ENCODE measurements at places on chromosomes 1 and 21.
A peak's percentile ranks its signal among the peaks of the same experiment; 100 is the strongest.

DNA sequence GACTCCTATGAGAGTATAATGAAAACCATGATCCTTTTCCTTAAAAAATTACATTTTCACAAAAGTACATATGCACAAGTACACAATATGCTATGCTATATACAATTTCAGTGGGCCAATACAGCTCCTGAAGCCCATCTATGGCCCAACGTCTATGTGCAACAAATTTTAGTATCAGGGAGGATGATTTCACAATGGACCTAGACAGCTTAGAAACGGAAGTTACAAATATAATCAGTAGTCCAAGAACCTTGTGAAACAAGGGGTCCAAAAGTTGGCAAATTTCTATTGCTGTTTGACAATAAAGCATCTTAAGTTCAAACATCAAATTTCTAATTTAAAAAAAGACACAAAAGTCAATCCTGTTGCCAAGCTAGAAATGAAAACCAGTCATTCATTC, 87.0 kb downstream of the DPYD start:
- no peak for DNase-seq

GRCh38 chr1:161962091-161962887, 61.4 kb downstream of the OLFML2B start:
- DNase-seq, result no peak

DNA sequence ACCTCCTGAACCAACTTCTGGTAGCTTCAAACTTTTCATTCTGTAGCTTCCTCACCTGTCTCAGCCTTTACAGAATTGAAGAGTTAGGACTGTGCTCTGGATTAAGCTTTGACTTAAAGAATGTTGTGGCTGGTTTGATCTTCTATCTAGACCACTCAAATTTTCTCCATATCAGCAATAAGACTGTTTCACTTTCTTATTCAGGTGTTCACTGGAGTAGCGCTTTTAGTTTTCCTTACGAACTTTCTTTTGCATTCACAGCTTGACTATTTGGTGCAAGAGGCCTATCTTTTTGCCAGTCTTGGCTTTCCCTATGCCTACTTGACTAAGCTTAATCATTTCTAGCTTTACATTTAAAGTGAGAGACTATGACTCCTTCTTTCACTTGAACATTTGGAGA, 31.5 kb downstream of the FGGY start:
- no peak for DNase-seq

GRCh38 chr1:113928941-113929749, at the start of gene HIPK1:
HIPK1 (plus strand) TSS chr1:113929324.
- DNase-seq, result peak; percentile 88

DNA sequence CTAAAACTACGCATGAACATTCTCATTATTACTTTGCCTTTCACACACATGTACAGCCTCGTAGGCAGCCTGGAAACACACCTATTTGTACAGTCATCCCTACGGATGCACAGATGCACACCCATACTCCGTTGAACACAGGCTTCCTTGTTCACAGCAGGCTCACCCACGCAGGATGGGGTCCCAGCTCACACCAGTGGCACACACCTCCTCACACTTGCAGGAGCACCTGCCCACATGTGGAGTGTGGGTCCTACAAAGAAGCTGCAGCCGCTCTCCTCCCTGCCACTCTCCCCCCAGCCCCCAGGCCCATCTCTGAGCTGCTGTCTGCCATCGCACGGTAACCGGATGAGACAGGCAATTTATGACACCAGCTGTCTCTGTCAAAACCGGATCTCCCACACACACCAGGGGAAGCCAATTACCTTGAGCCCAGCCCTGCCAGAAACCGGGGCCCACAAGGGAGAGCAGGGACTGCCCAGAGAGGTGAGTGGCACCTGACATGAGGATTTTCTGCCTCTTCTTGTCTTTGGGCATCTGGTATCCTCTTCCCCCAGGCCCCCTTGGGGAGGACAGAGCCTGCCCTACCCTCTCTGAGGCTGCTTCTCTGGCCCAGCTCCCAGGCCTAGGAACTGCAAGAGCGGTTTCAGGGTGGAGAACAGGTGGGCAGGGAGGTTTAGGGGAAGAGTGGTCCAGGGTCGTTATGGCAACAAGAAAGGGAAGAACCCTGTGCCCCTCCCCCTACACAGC, 175.4 kb downstream of the IGSF21 start:
- no peak for DNase-seq

DNA sequence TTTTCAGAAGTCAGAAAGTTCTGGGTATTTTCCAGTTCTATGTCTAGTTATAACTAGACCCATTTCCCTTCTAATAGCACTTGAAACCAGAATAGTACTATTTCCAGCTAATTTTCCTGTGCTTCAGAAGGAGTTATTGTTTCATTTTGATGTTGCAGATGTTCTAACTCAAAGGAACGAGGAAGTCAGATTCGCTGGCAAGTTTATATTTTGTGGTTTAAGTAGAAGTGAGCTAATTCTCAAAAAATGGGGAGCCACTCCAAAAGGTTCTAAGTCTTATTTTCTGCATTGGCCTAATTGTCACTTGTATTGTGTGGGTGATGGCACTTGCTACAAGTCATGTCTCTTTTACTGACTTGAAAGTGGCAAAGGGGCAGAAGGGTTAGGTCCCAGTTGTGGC, 18.1 kb downstream of the CCDC185 start:
- no peak for DNase-seq

DNA sequence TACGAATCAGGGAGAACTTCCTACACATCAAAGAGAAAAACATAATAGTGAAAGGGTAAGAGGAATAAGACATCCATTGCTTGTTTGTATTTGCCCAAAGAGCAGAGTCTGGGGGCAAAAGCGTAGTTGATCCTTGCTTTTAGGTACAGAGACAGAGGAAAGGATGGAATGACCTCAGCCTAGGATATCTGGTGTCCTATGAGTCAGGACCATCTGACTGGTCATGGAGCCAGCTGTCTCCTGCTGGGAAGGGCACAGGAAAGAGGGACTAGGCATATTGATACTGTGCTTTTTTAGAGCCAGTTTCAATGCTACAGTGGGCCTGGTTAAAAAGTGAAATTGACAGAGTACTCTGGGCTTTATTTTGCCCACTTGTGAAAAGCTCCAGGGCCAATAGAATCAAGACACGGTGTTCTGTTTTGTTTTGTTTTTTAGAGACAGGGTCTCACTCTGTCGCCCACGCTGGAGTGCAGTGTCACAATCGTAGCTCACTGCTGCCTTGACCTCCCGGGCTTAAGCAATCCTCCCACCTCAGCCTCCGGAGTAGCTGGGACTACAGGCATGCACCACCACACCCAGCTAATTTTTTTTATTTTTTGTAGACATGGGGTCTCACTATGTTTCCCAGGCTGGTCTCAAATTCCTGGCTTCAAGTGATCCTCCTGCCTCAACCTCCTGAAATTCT, 3.2 kb downstream of the PLEKHO1 start:
- DNase-seq, result no peak

DNA sequence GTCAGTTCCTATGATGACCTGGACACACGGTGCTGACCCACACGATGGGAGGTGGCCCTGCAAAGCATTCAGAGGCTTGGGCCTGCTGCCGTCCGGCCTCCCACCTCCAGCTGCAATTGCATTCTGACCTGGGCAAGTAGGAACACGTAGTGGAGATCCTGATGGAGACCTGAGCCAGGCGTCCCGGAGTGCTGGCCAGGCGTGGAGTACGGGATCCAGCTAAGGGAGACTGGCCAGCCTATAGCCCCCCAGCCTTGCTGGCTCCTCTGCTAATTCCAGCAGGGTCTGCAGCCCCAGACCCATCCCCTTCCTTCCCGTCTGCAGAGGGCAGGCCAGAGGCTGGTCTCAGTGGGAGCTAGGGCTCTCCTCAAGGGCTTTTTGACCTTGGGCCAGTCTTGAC, 11.2 kb downstream of the CD46 start:
- DNase-seq, result no peak

DNA sequence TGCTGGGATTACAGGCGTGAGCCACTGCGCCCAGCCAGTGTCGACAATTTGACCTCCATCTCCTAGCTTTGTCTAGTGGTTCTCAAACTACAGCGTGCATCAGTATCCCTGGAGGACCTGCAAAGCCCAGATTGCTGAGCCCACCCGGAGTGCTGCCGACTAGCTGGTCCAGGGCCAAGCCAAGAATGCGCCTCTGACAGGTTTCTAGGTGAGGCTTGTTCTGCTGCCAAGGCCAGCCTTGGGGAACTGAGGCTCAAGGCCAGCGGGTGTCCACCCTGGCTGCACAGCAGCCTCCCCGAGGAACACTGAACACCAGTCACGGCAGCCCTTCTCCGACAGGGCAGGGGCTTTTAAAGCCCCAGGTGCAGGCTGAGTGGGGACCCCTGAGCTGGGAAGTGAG, 9.8 kb upstream of the PTTG1IP start:
- no peak for DNase-seq
